ENCODE measurements at places on chromosomes 7 and 10.

- DNase-seq: no peak
Measured at GRCh38 chr10:48458662-48459048, 146.2 kb downstream of the ARHGAP22 start.

- no peak for DNase-seq
Measured at GRCh38 chr10:65701168-65701776, 1224.6 kb upstream of the LRRTM3 start.

DNA sequence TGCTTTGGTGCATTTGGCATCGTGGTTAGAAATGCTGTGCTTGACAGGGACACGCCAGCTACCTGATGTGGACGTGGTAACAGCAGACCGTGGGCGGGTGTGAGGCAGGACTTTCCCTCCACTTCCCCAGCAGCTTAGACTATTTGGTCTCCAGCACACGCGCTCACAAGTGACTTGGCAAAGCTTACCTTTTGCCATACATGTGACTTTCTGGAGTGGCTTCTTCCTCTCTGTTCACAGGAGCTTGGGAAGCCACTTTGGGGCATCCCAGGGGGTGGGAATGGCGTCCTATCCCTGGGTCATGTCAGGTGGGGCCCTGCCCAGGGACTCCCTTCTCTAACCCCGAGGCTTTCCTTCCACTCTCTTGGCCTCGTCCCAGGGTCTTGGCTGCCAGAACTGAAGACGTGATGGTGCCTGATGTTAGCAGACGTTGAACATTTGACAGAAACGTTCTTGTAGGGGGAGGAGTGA lies 228.7 kb upstream of the KLF6 start:
- DNase-seq: no peak

DNA sequence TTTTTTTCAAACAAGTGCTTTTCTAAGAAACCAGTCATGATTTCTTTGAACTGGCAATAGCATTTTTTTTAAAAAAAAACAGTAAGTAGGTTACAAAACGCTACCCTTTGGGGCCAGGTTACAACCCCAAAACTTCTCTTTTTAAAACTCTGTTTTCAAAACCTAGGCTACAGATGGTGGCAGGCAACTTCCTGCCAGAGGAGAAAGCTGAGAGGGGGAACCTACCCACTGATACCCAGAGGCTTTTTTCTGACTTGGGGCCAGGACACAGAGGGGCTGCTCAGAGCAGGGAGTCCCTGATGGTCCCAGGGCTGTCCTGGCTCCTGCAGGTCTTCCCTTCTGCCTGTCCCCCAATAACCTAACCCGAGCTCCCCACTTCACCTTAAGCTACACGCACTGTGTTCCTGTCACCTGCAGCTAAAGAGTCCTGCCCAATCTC lies 6.9 kb downstream of the STN1 start:
- DNase-seq: no peak

- no peak for DNase-seq
Measured at GRCh38 chr7:42479452-42479815, 242.4 kb upstream of the GLI3 start.

GRCh38 chr10:31018962-31019361 lies 12.7 kb downstream of the ZNF438 start:
- no peak for DNase-seq

DNA sequence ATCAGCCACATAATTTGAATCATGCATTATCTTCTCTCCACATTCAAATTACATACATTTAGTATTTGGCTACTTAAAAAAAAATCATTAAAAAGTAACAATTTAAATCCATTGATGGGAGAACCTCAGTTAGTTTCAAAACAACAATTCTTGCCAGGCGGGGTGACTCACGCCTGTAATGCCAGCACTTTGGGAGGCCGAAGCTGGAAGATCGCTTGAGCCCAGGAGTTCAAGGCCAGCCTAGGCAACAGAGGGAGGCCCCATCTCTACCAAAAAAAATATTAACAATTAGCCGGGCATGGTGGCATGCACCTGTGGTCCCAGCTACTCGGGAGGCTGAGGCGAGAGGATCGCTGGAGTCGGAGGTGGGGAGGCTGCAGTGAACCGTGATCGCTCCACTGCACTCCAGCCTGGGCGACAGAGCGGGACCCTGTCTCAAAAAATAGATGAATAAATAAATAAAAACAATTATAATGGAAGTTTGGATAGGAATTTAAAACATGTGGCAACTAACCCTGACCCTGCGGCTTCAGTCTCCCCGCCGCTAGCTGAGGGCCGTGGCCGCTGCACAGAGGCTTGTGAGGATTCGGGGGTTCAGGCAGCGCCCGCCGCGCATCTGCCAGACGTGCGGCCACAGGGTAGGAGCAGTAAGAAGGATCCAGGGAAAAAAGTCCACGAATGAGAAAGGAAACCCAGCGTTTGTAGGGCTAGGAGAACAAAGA lies 1.1 kb upstream of the CSGALNACT2 start:
- DNase-seq: peak; percentile 32

GRCh38 chr10:32035038-32035437 lies 21.2 kb downstream of the KIF5B start:
- DNase-seq: no peak

DNA sequence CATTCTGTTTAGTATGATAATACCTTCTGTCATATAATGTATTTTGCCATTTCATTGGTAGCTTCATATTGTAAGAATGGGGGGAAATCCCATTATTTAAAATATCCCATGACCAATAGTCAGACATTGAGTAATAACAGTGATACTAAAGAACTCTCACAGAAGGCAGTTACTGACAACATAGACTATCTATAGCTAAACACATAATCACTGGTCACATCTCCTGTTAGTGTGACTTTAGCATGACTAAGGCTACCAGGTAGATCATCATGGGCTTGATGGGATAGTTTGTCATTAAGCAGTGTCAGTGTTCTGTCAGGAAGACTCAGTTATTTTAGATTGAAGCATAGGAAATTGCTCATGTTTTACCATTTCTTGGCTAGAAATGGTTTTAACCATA lies 16.4 kb downstream of the OPN1SW start:
- DNase-seq: no peak

DNA sequence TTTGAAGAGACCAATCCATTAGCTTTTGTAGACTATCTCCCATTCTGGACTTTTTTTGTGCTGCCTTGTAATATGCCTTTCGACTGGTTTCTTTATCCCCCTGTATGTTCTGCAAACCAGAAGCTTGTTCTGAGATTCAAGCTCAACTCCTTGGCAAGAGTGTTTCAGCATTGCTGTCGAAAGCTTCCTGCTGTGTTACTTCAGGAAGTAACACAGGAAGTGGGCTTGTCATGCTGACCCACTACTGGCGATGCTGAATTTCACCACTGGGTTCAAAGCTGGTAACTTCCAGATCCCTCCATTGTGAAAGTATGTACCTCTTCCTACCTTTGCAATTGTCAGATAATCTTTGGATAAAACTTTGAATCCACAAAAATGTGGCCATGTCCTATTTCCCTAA lies 57.9 kb upstream of the INSYN2A start:
- no peak for DNase-seq

- DNase-seq: no peak
Measured at GRCh38 chr10:89621438-89621837, 23.6 kb downstream of the PANK1 start.

- DNase-seq: no peak
Measured at GRCh38 chr10:120421250-120421649, 35.8 kb upstream of the PLPP4 start.

DNA sequence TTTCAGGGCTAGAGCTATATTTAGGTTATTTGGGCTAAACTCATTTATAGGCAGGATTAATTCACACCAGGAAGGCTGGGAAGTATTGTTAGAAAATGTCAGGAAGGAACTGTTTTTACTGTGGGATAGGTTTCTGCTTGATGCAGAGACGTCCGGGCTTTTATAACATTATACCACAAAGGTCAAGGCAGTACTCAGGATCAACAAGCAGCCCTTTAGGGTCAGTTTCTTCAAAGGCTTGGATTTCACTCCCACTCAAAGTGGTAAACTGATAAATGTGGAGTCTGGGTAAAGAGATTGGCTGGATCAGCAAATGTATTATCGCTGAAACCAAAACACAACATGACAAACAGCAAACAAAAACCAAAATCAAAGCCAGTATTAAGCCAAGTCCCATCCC lies 127.2 kb downstream of the ARL5B start:
- no peak for DNase-seq

DNA sequence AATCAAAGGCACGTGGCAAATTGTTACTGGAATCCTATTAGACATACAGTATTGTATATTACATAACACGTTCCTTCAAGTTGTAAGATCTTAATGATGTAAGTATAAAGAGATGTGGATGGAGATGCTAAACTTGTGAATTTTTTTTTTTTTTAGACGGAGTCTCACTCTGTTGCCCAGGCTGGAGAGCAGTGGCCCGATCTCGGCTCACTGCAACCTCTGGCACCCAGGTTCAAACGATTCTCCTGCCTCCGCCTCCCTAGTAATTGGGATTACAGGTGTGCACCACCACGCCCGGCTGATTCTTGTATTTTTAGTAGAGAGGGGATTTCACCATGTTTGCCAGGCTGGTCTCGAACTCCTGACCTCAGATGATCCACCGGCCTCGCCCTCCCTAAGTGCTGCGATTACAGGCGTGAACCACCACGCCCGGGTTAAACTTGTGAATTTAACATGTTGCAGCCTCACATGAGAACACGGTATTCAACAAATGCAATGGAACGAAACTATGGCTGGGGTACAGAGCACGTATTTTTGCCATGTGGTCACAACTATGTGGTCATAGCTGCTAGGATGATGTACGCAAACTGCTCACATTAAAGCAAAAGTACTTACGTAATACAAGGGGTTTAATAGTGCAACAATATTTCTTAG lies 818 bp upstream of the SUPV3L1 start:
- no peak for DNase-seq

GRCh38 chr7:104775531-104775930 lies 238.5 kb upstream of the KMT2E start:
- no peak for DNase-seq

GRCh38 chr7:137886746-137887145 lies 40.0 kb upstream of the DGKI start:
- peak; percentile 69 for DNase-seq

- no peak for DNase-seq
Measured at GRCh38 chr7:49639808-49640207, 133.6 kb upstream of the VWC2 start.

- DNase-seq: no peak
Measured at GRCh38 chr7:137656850-137657232, 189.9 kb downstream of the DGKI start.

- DNase-seq: no peak
Measured at GRCh38 chr7:127940381-127941160, 90.7 kb downstream of the LRRC4 start.

DNA sequence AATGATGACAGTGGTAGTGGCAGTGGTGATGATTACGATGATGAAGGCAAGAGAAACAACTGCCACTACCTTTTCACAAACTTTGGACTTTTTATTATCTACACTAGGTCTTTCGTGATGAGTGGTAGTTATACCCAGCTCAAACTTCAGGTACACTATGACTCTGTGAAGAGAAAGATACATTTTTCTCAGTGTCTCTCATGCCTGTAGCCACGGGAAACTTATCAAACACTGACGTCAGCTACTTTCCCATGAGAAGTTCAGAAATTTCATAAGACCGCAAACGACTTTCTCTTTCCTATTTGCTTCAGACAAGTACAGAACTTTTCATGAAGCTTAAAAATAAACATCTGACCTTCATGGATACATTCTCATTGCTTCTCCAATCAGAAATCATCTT lies 57.0 kb downstream of the CALD1 start:
- DNase-seq: peak; percentile 49

- DNase-seq: peak; percentile 72
Measured at GRCh38 chr7:20219446-20220292, 2.5 kb upstream of the MACC1 start.

GRCh38 chr10:132946-133898 lies 2.0 kb upstream of the ZMYND11 start:
- DNase-seq: peak; percentile 82

- peak; percentile 63 for DNase-seq
Measured at GRCh38 chr7:127876393-127876792, 154.8 kb downstream of the LRRC4 start.

DNA sequence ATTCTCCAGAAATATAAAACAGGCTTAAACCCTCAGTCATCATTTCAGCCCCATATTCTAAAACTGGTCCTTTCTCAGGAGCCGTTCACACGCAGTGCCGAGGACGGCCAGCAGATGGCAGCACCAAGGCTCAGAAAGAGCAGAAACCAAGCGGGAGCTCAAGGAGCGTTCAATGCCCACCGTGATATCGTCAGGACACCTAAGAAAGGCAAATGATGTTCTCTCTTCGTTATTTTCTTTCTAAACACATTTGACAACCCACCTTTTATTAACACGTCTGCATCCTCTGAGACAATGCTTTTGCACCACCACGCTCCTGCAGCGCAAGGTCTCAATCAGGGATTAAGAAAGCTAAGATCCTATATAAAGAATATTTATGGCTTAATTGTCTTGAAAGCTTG lies 45.7 kb upstream of the RBM33 start:
- peak; percentile 57 for DNase-seq

DNA sequence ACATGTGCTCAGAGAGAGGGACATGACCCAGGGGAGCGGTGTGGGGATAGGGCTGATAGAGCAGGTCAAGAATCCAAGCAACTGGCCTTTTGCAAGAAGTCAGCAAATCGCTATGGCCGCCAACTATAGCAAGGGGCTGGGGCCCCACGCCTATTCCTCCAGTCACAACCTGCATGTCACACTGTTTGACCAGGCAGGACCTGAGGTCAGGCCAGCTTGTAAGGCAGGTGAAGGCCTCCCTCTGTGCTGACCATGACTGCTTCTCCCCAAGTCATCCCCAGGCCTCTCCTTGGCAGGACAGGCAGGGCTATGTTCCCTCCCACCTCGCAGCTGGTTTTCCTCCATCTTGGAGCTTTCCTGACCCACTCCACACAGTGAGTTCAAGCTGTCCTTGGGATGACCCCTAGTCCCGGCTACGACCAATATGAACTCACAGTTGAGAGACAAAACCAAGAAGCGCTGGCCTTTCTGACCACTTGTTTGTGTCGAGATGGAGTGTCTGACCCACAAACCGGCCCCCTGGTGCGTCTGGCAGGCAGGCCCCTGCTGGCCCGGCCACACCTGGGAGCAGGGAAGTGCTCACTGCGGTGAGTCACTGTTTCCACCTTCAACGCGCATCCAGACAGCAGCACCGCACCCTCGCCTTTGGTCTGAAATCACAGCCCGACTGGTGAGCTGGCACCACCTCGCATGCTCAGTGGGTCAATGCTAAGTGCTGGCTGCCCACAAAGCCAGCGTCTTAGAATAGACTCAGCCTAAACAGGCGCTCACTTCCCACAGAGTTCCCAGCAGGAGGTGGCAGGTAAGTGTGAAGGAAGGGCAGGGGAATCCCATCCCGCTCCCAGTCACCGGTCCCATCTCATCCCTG lies 81.4 kb downstream of the VWA2 start:
- no peak for DNase-seq

- no peak for DNase-seq
Measured at GRCh38 chr7:28731092-28731658, 227.0 kb downstream of the TRIL start.

Measured in fibroblast of skin of right quadriceps (primary cell).